ENCODE measurements at places on chromosomes 2 and 18.
A peak's percentile ranks its signal among the peaks of the same experiment; 100 is the strongest.

DNA sequence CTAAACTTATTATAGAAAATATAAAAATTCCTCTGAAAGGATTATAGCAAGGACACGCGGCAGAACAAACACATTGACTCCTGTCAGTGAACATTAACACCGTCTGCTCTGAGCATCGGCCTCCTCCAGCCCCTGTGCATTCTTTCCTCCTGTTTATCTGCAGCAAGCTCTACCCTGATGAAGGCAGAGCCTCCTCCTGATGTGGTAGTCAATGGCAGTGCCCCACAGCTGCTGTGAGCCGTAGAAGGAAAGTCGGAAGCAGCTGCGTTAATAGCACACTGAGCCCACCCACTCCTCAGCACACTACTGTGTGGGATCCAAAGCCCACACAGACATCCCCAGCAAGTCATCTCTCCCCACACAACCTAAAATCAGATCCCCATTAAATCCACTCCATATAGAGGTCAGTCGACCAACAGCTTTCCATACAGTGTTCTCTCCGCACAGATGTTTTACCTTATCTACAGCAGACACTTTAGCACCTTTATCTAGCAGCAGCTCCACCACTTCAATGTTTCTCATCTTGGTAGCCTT is 41.0 kb downstream of the KIDINS220 start:
- no peak for DNase-seq
- H3K27ac ChIP-seq = no peak overlapping the region
- H3K4me1 ChIP-seq = no peaks in the 10 kb centered on the region
- H3K27me3 ChIP-seq = no peaks in the 10 kb centered on the region

DNA sequence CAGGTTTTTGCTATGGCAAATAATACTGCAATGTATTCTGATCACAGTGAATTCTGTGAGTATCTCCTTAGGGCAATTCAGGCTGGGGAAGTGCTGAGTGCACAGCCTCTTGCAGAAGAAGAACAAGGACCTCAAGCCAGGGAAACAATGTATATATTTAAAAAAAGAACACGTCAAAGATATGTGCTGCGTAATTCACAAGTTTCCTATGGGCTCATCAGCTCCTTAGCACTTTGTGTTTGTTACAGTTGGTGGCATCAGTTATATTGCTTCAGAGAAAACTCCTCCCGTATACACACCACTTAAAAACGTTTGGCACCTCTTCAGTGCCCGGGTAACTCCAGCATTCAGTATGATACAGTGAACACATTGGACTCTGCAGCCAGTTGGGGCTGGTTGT is 16.5 kb upstream of the MARCO start:
- H3K4me1 ChIP-seq = no peaks in the 10 kb centered on the region
- H3K4me3 ChIP-seq = no peak overlapping the region
- no peaks in the 10 kb centered on the region for H3K36me3 ChIP-seq
- no peaks in the 10 kb centered on the region for H3K27me3 ChIP-seq
- no peak overlapping the region for H3K27ac ChIP-seq
- DNase-seq = no peak

DNA sequence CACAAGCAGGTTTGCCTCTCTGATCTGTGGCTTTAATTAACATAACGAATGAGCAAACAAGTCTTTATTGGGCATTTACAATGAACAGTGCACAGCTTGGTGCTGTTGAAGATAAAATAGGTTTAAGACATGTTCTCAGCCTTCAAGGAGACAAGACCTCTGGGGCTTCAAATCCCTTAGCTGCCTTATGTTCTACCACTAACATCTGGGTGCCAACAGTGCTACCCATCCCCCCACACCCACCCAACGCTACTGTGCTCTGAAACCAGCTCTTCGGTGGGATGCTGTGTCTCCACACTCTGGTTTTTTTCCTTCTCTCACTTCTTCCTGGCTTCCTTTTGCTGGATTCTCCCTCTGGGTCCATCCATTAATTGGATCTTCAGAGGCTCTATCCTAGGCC is 14.1 kb upstream of the B3GNT2 start:
- no peak overlapping the region for H3K4me3 ChIP-seq
- no peak for DNase-seq
- H3K4me1 ChIP-seq = peaks cover 13% of the 10 kb centered on the region
- H3K27ac ChIP-seq = no peak overlapping the region
- no peaks in the 10 kb centered on the region for H3K36me3 ChIP-seq

DNA sequence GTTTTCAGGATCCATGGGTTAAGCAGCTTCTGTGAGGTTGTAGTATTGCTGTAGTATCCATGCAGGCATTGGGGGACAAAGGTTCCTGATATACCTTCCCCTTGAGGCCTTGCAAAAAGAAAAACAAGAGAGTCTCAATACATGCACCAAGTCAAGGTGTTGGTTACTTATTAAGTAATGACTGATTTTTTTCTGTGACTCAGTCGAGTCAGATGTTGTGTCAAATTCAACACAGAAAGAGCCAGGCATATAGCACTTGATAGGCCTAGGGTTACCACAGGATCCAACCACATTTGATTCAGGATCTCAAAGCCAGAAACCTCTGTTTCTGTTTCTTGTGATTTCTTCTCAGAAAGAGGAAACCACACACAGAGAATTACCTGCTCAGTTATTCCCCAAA is 24.9 kb upstream of the CD8A start:
- no peaks in the 10 kb centered on the region for H3K4me1 ChIP-seq
- no peak for DNase-seq
- H3K4me3 ChIP-seq = no peak overlapping the region
- H3K27me3 ChIP-seq = no peaks in the 10 kb centered on the region
- H3K27ac ChIP-seq = no peak overlapping the region

DNA sequence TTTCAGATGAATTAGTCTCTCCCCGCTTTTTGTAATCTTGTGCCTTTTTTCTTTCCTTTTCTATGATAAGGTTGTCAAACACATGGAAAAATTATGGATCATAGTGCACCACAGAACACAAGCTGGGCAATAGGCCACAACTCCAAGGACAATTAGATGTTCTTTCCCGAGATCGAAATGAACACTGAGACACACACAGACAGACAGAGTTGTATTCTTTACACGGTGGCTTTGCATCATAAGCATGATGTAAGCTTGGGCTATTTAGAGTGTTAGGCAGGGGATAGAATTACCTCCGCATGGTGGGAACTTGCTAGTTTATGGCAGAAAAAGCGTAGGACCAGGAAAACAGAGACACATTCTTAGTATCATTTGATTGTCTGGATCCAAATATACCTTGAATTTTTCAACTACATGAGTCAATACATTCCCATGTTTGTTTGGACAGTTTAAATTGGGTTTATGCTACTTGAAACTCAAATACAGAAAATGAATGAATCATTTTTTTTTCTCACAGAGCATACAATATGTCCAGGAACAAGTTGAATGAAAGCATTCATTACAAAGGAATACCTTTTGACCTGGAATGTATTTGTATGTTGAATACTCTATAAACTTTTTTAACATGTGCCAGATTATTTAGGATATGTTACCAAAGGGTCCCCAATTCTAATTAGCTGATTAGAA is 1611.5 kb upstream of the TMEFF2 start:
- H3K4me3 ChIP-seq = no peak overlapping the region
- no peak overlapping the region for H3K27ac ChIP-seq
- DNase-seq = no peak
- no peaks in the 10 kb centered on the region for H3K36me3 ChIP-seq
- no peaks in the 10 kb centered on the region for H3K27me3 ChIP-seq

DNA sequence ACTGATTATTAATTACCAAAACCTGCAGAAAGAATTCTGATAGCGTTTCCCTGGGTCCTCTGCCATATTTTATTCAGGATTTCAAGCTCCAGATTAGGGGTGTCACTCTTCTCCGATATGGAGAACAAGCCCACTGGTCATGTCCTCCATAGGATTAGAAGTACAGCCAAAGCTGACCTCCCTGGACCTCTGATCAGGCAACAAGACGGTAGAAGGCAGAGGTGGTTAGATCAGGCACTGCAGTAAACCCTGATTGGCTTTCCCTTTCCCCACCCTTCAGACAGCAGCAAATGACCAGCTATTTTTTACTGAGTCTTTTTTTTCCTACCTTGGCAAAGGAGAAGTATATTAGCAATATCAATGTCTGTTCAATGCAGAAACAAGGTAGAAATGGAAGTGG is 37.7 kb downstream of the SPC25 start:
- no peaks in the 10 kb centered on the region for H3K36me3 ChIP-seq
- peaks cover 8% of the 10 kb centered on the region for H3K4me1 ChIP-seq
- H3K27me3 ChIP-seq = no peaks in the 10 kb centered on the region
- no peak for DNase-seq
- H3K27ac ChIP-seq = no peak overlapping the region

GRCh38 chr2:107276034-107276433 is 390.1 kb upstream of the ST6GAL2 start:
- no peak overlapping the region for H3K4me3 ChIP-seq
- no peaks in the 10 kb centered on the region for H3K36me3 ChIP-seq
- no peaks in the 10 kb centered on the region for H3K4me1 ChIP-seq
- no peak for DNase-seq

GRCh38 chr2:64201151-64201550 is 56.9 kb upstream of the PELI1 start:
- H3K36me3 ChIP-seq = no peaks in the 10 kb centered on the region
- no peak overlapping the region for H3K27ac ChIP-seq
- no peak for DNase-seq
- no peak overlapping the region for H3K4me3 ChIP-seq
- no peaks in the 10 kb centered on the region for H3K27me3 ChIP-seq

DNA sequence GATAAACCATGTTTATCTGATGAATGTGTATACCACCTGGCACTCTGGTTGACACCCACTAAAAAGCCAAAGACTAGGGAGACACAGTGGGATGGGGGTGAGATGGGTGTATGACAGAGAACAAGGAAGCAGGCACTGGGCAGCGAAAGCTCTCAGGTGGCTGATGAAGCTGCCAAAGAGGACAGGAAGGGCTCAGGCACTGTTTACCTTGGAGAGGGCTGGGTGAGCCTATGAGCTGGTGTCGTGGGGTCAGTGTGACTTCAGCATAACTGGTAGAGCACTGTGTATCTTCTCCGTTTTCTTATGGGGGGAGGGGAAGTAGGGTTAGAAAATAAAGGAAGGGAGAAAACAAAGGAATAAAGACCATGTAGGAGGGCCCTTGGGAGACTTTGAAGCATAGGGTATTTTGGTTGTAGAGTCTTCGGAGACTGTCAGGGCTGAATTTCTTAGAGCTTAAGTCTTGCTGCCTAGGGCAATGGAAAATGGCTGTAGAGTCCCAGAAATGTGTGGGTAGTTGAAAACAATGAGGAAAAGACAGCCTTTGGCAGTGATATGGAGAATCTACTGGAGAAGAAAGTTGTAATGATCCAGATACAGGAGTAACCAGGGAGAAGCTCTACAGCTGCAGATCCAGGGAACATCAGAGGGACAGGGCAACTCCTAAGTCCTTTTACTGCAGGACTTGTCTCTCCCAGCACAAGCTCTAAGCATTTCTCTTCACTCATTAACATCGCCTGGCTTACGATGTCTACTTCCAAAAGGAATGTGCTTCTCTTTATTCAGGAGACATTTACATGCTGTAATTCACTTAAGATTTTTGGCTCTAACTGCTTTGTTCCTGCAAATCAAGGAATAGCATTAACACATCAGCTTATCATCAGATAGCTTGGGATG is 120.0 kb downstream of the AQP4 start:
- H3K4me1 ChIP-seq = peaks cover 11% of the 10 kb centered on the region
- no peak overlapping the region for H3K27ac ChIP-seq
- no peaks in the 10 kb centered on the region for H3K36me3 ChIP-seq
- H3K4me3 ChIP-seq = no peak overlapping the region

- no peak overlapping the region for H3K27ac ChIP-seq
- H3K36me3 ChIP-seq = no peaks in the 10 kb centered on the region
- peak; percentile 64 for DNase-seq
- H3K4me3 ChIP-seq = peak overlapping the region; percentile 82
- H3K4me1 ChIP-seq = peaks cover 9% of the 10 kb centered on the region
These were observed 770 bp downstream of the ZNF396 start for GRCh38 chr18:35376393-35376741.

- DNase-seq = no peak
- H3K4me3 ChIP-seq = no peak overlapping the region
- no peaks in the 10 kb centered on the region for H3K36me3 ChIP-seq
- H3K27ac ChIP-seq = no peak overlapping the region
- H3K27me3 ChIP-seq = no peaks in the 10 kb centered on the region
- H3K4me1 ChIP-seq = no peaks in the 10 kb centered on the region
These were observed 320.6 kb downstream of the NCKAP5 start for GRCh38 chr2:133247631-133248030.

Data from GM23338 (cell line).